ENCODE measurements at places on chromosomes 7 and 10.

DNA sequence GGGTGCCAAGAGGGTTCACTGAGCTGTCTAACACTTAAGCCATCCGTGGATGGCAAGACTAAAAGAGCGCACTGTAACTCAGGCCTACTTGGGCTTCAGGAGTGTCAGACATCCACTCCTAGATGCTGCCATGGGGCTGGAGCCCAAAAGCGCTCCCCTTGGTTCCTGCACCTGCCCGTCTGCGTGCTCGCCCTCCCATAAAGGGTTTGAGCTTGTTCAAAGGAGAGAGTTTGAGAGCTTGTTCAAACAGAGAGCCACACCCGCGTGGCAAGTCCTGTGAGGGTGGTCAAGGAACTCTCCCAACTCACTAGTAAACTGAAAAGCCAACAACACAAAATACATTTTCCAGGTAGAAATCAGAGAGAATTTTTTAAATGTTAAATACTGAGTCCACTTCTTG, 256.7 kb downstream of the SEMA3A start:
- DNase-seq = no peak

DNA sequence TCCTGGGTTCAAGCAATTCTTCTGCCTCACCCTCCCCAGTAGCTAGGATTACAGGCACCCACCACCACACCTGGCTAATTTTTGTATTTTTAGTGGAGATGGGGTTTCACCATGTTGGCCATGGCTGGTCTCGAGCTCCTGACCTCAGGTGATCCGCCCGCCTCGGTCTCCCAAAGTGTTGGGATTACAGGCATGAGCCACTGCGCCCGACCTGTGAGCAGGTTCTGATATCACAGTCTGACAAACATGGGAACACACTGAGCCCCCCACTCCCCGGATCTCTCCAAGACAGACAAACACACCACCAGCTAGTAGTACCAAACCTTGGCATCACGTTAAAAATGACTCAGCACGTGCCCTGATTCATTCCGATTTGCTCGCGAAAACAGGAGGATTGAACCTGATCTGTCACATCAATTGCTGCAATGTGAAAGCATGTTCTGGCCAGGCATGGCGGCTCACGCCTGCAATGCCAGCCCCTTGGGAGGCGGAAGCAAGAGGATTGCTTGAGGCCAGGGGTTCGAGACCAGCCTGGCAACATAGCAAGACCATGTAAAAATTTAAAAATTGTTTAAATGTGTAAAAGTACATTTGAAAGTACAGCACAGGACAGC, 106.5 kb downstream of the SMURF1 start:
- DNase-seq = no peak

DNA sequence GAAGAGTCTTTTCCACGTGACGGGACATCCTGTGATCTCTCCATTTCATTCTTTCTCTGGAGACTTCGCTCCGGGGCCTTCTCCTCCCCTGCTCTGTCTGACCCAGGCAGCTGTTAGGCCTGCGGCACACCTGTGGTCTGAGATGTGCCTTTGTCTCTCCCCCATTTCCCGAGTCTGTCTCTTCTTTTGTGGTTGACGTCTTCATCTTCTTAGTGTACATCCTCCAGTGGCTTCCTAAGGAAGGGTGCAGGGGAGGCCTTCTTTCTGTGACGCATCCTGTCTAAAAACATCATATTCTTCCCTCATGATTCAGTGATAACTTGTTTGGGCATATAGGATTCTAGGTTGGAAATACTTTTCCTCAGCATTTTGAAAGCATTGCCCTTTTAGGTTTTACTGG, 17.2 kb upstream of the ATP6V0E2 start:
- no peak for DNase-seq

- DNase-seq = no peak
Measured at GRCh38 chr7:51759985-51760384, 443.4 kb upstream of the COBL start.
